ENCODE measurements at places on chromosomes 3 and 15.
A peak's percentile ranks its signal among the peaks of the same experiment; 100 is the strongest.

- no peak for DNase-seq
Observed at GRCh38 chr3:133300102-133300501, 99.8 kb upstream of the BFSP2 start.

DNA sequence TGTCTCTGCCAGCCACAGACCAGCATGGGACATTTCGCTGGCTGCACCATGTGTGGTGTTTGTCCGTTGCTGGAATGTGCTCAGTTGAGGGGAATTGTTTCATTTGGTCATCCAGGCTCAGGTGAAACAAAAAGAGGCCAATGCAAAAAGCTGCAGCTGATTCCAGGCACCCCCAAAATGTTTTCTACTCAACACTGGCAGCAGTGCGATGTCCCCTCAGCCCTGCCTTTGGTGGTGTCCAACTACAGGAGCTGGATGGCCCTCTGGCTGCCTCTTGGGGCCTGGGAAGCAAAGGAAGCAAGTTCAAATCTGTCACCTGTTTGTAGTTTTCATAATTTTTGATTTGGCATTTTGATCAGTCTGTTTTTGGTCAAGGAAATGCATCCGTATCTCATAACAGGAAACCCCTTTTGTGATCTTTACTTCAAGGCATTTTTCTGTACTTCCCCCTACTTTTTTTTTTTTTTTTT, 141.8 kb downstream of the EEFSEC start:
- no peak for DNase-seq

GRCh38 chr3:10262027-10262426, 13.8 kb downstream of the TATDN2 start:
- DNase-seq = no peak

DNA sequence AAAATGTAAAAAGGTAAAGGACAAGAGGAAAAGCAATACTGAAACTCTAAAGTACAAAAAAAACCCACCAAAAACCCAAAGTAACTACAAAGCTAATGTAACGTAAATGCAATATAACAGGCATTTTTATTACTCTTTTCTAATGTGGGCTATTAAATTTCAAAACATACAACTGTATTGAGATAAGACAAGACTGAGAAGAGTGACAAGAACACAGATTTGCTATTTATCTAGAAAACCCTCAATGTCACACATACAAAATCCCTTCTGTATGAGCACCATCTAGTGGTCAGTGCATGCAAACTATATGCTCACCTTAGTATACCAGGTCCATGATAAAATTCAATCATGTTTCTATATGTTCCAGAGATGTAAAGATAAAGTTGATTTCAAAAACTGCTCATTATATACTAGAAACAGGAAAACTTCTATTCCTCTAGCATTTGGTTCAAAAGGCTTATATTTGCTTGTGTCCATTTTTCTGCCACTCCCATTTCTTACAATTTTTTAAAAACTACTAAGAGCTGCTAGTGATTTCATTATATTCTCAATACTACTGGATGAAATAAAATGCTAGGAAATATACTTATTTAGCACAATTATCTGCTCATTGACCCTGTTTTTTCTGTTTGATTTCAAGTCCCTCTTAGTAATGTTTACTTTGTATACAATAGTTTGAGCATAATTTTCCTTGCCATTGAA, 111.4 kb downstream of the DLG1 start:
- DNase-seq = peak; percentile 60

- no peak for DNase-seq
Observed at GRCh38 chr3:194976874-194977273, 291.2 kb downstream of the FAM43A start.

DNA sequence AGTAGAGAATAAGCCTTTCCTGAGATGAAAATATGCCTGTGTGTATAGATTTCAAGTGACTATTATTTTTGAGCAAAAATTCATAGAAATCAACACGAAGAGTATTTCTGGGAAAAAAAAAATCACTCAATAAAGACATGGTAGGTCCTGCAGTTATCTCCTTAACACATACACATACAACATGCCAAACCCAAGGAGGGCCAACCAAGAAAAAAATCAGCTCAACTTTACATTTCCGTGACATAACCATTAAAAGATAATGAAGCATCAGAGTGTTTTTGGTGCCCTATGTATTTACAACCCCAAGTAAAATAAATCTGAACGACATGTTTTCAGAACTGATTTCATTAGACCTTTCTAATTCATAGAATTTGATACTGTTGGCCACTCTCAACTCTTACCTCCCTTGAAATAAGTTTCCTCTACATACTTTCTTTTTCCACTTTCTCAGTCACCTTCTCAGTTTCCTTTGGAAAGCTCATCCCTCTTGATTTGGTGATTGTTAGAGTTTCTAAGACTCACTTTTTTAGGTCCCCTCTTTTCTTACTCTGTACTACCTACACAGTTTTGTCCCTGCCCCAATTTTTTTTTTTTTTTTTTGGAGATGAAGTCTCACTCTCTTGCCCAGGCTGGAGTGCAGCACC, 162.3 kb downstream of the TBL1XR1 start:
- DNase-seq = no peak

DNA sequence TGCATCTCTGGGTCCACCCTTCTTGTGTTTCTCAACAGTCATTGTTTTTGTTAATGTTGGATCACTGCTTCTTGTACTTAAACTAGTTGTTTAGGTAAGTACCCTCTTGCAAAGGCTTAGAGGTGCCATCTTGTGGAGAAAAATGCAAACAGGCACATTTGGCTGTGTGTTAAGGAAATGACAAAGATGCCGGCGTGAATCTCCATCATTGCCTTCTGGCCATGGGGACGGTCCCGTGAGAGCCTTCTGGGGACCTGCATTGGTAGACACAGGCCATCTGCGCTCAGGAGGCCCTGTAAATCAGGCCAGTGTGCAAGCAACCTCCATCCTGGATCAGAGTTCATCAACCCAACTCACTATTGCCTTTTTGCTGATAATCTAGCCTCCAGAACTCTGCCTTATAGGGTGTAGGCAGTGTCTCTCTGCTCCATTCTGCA, 158.6 kb upstream of the NR2E3 start:
- peak; percentile 7 for DNase-seq

DNA sequence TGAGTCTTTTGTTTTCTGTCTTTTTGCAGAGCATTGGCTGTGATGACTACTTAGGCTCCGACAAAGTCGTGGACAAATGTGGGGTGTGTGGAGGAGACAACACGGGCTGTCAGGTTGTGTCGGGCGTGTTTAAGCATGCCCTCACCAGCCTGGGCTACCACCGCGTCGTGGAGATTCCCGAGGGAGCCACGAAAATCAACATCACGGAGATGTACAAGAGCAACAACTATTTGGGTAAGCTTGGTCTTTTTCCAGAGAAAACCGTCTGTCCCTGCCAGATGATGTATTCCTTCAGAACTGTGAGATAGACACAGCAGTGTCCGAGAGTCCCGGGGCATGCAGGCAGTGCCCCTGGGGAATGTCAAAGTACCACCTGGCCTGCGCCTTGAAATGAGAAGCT, 149.9 kb upstream of the NR2E3 start:
- DNase-seq = no peak

DNA sequence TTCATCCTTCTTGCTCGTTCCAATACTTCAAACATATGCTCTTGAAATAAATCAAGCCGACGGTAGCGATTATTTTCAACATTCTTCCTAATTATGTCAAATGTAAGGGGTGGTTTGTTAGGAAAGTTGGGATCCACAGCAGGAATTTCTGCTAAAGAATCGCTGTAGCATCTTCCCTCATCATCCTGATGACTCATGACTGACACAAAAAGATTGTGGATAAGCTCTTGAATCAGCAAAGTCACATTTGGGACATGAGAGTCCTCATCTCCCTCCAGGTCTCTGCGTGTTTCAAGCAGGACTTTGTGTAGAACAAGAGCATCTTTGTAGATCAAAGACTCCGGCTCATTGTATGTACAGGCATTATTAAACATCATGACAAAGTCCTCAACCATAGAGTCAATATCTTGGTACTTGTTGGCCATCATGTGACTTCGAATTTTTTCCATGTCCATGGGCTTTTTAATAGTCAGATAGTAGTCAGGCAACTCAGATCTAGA, 73.0 kb downstream of the UQCC5 start:
- no peak for DNase-seq

- DNase-seq = peak; percentile 50
Observed at GRCh38 chr3:101780661-101781060, 1.6 kb downstream of the NXPE3 start.

DNA sequence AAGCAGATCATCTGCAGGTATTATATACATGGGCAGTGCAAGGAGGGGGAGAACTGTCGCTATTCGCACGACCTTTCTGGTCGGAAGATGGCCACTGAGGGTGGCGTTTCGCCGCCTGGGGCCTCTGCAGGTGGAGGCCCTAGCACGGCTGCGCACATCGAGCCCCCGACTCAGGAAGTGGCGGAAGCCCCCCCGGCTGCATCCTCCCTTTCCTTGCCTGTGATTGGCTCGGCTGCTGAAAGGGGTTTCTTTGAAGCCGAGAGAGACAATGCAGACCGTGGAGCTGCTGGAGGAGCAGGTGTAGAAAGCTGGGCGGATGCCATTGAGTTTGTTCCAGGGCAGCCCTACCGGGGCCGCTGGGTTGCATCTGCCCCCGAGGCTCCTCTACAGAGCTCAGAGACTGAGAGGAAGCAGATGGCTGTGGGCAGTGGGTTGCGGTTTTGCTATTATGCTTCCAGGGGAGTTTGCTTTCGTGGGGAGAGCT, 639 bp downstream of the MKRN3 start:
- no peak for DNase-seq

DNA sequence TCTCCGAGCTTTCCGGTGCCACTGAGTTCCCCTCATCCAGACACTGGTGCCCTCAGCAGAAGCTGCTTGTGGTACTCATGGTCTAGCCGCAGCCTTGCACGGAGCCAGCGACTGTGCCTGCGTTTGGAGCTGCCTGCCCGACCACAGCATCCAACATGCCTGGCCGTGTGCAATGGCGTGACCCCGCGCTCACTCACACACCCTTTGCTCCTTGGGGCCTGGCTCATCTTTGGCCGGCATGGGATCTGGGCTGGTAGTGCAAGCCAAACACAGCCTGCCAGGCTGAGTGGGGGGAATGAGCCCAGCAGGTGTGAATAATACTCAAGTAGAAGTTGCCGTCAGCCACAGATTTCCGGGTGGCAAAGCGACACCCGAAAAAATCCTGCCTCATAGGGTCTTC, 1178.7 kb upstream of the GBE1 start:
- no peak for DNase-seq

- no peak for DNase-seq
Observed at GRCh38 chr3:39021029-39021428, 30.7 kb downstream of the SCN11A start.

- DNase-seq = no peak
Observed at GRCh38 chr3:112651071-112651470, 10.1 kb upstream of the CCDC80 start.

- no peak for DNase-seq
Observed at GRCh38 chr3:64668582-64669510, 19.0 kb downstream of the ADAMTS9 start.

- DNase-seq = no peak
Observed at GRCh38 chr3:25849091-25849490, 59.2 kb downstream of the OXSM start.

Measured in NCI-H460 (cell line).